ENCODE measurements at places on chromosomes 7 and 10.

DNA sequence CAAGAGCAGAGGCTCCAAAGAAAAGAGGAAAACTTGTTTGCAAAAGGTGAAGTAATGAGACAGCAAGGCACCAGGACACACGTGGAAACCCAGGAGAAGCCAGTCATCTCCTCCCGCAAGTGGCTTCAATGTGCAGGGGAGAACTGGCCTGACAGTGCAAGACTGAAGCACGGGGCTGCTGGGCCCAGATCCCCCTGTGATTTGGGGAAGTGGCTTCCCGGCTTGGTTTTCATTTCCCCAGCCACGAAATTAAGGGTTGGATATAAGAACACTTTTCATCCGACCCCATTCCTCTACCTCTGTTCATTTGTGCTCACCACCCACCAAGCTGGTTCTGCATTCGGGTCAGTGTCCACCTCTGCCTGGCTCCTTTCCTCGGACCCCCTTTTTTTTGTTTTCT lies 306.4 kb downstream of the FGFR2 start:
- DNase-seq: no peak

DNA sequence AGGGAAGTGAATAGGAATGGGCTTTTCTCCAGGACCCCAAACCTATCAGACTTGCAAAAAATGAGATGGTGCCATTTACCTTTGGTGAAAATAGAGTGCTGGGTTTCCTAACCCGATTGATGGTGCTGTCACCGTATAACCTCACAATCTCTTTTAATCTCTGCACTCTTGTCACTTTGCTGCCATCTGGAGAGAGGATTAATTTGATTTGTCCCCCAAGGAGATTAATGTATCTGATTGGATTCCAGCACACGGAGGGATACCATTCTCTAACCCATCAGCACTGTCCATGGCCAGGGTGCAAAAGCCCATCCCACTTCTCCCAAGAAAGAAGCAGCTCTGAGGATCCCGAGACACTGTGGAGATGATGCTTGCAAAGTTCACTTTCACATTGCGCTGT lies 86.3 kb upstream of the NFE2L3 start:
- no peak for DNase-seq

- DNase-seq: no peak
Observed at GRCh38 chr10:114854906-114855305, 33.3 kb downstream of the FHIP2A start.

GRCh38 chr10:14014423-14014822 lies 316.3 kb downstream of the FRMD4A start:
- no peak for DNase-seq

- DNase-seq: no peak
Observed at GRCh38 chr10:77801474-77802161, 124.9 kb downstream of the DLG5 start.

GRCh38 chr7:114466917-114467316 lies 52.3 kb downstream of the FOXP2 start:
- no peak for DNase-seq

DNA sequence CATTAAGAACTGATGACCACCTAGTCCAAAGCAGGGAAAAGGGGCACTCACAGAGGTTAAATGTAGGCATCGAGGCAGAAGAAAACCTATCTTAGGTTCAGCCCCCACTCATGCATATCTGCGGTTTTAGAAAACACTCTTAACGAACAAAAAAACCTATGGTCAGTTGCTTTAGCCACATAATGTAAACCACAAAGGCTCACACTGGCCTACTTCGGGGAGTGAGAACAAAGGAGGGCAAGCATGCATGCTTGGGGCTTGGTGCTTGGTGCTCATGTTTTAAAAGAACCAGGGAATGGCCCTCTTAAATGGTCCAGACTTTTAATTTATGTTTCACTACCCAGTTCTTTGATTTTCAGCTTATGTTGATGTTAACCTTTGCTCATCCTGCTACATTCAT lies 14.2 kb downstream of the INSYN2A start:
- no peak for DNase-seq

DNA sequence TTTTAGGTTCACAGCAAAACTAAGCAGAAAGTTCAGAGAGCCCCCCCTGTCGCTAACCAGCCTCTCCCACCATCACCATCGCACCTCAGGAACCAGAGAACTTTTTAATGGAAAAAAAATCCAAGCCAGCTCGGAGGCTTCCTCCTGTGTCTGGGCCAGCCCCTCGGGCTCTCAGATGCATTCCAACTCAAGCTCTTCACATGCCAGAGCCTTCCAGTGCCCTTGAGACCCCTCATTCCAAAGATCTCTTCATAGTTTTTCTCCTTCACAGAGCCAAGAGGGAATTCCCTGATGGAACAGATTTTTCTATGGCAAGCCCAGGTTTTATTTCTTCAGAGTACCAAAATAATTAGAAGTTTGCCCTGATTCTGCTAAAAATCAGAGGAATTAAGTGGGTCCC lies 153.4 kb upstream of the LANCL2 start:
- DNase-seq: no peak

- no peak for DNase-seq
Observed at GRCh38 chr10:5545426-5545777, 20.6 kb downstream of the CALML3 start.

GRCh38 chr10:71040846-71041605 lies 152.7 kb upstream of the PCBD1 start:
- DNase-seq: no peak

- no peak for DNase-seq
Observed at GRCh38 chr7:23277359-23277989, 21.7 kb upstream of the MALSU1 start.

DNA sequence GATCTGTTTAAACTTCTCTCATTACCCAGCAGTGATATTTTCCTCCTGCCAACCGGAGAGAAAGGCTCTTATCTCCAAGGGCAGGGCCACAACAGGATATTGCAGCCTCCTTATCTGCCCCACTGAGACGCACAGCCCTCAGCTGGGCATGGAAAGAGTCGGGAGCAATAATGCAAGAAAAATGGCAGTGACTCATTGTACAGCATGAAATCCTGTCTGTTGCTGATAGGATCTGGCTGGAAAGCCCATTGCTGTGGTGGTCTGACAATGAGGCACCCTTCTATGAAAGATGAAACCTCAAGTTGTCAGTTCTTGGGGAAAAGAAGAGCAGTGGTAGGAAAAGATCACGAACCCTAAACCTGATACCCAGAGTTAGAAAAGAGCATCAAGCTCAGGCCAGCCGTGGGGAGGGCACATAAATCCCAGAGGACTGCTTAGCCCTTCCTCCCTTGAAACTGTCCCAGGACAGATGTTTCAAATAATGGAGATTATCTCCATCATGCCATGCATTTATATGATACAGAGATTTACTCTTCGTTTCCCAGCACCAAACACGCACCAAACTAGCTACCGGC lies 47.0 kb upstream of the FIGNL1 start:
- DNase-seq: no peak

- DNase-seq: no peak
Observed at GRCh38 chr10:84424731-84425167, 96.4 kb downstream of the CCSER2 start.

DNA sequence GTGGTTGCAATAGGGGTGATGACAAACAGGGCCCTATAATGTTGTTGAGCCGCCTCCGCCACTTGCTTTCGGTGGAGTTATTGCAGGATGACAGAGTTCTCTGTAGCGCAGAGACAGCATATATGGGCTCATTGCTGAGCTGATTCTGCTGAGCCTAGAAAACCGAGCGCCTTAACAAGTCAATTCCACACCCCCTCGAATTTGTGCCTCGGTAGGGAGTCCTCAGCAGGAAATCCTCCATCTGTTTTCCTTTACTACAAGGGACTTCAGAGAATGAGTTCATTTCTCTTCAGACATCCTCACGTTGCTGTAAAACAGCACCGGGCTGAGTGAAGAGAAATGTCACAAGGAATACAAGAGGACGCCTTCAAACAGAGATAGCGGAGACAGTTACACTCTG lies 90.7 kb upstream of the KIAA1217 start:
- DNase-seq: no peak

- DNase-seq: no peak
Observed at GRCh38 chr7:49294611-49295010, 370.3 kb downstream of the CDC14C start.

GRCh38 chr10:104267721-104268404 lies 1.1 kb upstream of the GSTO2 start:
- no peak for DNase-seq

GRCh38 chr7:32941681-32942414 lies 15.4 kb upstream of the FKBP9 start:
- DNase-seq: no peak

DNA sequence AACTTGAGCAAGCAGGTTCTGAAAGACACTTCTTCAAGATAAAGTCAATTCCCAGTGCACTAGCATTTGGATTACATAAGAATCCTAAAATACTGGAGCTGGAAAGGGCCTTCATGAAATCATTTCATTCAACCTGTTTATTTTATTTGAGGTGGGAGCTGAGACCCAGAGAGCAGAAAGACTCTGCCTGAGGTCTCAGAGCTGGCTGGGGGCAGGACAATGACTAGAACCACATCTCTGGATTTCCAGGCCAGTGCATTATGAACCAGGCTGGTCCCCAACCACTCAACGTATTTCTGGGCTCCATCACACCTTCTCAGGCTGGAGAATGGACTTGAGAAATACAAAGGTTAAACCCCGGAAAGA lies 8.4 kb downstream of the ANXA11 start:
- DNase-seq: no peak

- DNase-seq: no peak
Observed at GRCh38 chr7:44267719-44268421, 57.5 kb downstream of the CAMK2B start.

GRCh38 chr10:97022616-97023015 lies 163.1 kb downstream of the SLIT1 start:
- no peak for DNase-seq

DNA sequence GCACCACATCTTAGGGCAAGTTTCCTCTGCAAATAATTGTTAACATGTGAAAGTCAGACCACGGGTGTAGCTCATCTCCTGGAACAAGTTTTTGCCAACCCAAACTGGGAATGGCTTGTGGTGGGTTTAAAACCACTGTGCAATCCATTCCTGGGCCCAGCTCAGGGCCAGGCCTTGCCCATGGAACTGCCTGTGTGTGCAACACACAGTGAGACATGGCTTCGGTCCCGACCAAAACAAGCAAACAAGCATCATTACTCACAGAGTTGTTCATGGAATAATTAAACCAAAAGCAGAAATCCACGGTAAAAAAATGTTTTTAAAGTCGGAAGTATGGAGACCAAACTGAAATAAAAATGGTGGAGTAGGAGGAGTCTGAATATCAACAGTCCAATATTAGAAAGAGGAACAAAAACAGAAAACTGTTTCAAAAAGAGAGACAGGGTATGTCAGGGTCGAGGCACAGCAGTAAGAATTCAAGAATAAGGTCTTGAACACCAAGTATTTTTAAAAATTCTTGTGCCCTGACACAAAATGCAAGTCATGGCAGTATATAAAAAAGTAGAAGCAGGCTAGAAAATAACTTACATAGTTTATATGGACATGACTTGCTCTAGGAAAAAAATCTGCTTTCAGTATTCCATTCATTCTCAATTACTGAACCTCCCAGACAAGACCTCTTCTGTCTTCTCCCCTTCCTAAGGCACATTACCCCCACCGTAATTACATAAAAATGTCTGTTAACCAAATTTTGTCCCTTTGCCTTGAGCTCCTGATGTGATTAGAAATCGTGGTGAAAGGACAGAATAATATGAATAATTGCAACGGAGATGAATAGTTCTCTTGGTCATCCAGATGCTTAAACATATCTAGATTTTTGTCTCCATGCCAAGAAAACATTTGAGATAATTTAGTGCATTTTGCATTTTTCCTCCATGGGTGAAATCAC lies 88.4 kb downstream of the FAS start:
- no peak for DNase-seq

DNA sequence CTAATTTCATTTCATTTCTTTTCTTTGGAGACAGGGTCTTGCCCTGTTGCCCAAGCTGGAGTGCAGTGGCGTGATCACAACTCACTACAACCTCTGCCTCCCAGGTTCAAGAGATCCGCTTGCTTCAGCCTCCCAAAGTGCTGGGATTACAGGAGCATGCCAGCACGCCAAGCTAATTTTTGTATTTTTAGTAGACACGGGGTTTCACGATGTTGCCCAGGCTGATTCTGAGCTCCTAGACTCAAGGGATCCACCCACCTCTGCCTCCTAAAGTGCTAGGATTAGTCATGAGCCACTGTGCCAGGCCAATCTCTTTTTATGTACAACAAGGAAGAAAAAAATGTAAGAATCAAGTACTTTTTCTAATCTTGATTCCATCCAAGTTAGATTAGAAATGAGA lies 10.7 kb upstream of the KMT2E start:
- DNase-seq: no peak

DNA sequence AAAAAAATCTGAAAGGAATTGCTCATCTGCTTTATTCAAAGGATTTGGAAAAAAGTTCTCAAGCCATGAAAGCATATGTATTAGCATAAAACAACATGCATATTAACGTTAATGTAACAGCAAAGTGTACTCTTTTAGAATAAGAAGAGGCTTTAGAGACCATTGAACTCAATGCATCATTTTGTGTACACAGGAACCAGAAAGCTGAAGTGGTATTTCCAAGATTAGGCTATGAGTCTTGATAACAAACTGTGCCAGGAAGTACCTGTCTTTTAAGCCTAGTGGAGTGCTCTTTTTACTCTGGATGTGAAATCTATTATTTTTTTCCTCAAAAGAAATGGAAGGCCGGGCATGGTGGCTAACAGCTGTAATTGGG lies 164.2 kb downstream of the THSD7A start:
- no peak for DNase-seq

DNA sequence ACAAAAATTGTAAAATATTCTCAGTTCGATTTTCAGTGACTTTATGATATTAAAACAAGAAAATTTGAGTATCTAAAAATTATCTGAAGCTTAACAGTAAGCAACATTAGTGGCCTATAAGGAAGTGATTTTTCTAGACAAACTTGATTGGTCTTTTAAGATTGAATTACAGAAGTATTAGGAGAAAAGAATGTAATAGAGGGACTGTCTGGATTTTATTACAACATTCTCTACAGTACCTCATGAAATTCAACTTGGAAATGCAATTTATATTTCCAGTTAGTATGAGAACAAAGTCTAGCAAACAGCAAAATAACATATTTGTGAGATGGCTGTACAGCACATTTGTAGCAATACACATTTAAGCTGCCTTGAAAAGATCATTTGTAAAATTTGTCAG lies 18.8 kb downstream of the REEP3 start:
- DNase-seq: no peak

GRCh38 chr10:87608756-87609155 lies 50.9 kb upstream of the PAPSS2 start:
- no peak for DNase-seq

DNA sequence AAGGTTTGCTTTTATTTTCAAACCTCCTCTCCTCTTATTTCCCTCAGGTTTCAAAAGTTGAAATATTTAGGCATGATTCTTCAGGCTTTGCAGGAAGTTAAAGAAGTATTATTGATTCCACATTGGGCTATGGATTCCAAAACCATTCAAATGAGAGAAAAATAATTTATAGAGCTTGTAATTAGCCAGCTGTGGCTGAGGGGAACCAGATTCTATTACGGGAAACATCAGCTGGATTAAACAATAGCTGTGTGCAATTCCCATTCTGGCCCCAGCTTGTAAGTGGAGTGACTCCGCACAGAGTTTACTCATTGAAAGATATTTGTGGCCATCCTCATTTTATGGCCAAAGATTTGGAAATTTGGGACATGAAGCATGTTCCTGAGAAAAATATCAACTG lies 77.0 kb upstream of the PHYHIPL start:
- no peak for DNase-seq
